ENCODE measurements at places on chromosomes 2 and 18.
A peak's percentile ranks its signal among the peaks of the same experiment; 100 is the strongest.

- no peak for DNase-seq
Observed at GRCh38 chr2:236628981-236629605, 59.5 kb downstream of the ACKR3 start.

- no peak for DNase-seq
Observed at GRCh38 chr2:179818546-179818945, 42.9 kb downstream of the ZNF385B start.

DNA sequence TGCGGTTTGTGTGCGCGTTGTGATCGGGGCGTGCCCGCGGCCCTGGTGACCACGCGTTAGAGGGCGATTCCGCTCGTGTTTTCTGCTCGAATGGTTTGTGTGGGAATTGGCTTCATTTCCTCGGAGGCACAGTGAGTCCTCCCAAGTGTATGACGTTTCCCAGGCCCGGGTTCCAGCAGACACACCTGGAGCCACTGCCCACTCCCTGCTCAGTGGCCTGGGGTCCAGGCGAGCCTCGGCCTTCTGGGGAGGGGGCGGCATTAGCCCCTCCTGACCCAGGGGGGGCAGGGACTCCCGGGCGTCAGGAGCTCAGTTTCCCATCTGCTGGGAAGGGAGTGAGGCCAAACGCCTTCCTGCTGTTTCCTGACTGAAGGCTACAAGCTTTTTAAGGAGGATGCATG is 92.1 kb downstream of the NFATC1 start:
- no peak for DNase-seq

DNA sequence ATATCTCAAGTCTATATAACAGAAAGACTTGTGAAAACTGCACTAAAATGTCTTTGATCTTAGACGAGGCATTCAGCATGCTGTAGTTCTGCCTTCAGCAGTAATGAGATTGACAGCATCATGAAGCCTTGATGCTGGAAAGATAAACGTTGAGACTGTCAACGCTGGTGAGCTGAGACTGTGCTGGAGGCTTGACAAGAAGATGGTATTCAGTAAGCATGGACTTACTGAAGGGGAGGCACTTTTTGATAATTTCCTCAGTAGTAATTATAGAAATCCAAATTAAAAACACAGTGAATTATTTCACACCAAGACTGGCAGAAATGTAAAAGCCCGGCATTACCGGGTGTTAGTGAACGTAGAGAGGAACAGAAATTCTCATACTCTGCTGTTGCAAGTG is 162.2 kb downstream of the CCBE1 start:
- DNase-seq, result no peak

DNA sequence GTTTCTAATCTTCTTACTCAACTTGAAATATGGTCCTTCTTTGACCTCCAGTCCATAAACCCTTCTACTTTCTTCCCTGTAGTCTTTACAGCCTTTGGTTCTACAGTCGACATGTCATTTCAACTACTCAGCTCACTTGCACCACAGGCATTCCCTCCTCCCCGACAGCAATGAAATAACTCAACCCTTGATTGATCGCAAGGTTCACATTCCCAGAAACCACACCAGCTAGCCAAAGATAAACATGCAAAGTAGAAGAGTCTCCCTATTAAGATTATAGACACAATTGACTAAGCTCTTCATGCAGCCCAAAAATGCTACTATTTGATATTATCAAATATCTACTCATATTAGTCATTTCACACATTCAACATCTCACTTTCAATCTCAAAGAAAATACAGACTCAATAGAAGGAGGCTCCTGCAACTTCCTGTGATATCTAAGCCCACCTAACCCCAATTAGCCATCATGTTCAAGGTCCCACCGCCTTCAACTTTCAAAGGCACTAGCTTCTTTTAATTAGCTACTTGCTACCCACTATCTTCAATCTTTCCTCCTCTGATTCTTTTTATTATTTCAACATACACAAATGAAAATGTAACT is 50.8 kb downstream of the RTTN start:
- DNase-seq, result no peak

DNA sequence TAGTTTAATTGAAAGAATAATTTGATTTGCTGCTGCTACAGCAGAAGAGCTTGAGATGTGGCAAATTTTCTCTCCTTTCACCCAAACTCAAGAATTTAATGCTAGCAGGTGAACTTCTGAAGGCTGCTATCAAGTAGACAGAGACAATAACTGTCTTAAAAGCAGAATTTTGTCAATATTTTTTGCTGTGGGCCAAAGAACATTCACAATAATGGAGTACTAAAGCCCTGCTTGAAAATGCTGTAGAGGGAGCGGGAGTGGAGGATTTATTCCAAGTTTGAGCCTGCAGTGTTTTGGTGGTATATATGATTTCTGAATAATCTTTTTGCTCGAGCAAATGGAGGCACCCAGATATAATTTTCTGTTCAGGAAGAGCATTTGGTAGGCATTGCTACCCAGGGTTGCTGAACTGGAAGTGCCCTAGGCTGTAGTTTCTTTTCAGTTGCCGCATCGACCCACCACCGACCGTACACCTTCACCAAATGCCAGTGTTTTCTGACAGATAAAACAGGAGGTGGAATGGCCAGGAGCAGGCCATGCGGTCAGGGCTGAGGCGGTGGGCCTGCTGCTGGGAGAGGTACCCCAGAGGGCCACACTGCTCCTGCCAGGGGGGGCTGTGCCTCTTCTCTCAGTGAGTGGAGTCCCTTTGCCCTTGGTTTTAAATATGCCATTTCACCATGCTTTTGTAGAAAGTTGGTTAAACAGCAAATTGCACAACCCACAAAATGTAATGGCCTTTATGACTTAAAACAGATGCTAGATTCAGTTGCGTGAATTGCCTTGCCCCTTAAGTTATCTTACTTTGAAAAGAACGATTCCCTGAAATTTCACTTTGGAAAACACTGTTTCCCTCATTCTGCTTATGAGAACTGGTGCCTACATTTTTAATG is 36.4 kb downstream of the TSHZ1 start:
- DNase-seq, result no peak

- DNase-seq, result no peak
Observed at GRCh38 chr2:235017441-235017840, 65.6 kb downstream of the SH3BP4 start.

DNA sequence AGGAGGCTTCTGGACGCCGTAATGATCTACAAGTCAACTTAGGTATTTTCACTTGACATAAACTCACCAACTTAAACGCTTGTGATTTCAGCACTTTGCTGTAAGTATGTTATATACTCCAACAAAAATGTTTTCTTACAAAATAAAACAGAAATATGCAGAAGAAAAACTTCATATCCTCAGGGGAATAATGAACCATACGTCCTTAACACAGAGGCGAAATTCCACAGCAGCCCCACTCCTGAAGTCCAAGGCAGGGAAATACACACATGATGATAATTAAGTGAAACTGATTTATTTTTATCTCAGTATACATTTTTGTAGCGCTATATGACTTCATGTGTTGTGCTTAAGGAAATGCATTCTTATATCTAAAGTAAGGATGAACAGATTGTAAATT is 335.4 kb upstream of the VWC2L start:
- no peak for DNase-seq

DNA sequence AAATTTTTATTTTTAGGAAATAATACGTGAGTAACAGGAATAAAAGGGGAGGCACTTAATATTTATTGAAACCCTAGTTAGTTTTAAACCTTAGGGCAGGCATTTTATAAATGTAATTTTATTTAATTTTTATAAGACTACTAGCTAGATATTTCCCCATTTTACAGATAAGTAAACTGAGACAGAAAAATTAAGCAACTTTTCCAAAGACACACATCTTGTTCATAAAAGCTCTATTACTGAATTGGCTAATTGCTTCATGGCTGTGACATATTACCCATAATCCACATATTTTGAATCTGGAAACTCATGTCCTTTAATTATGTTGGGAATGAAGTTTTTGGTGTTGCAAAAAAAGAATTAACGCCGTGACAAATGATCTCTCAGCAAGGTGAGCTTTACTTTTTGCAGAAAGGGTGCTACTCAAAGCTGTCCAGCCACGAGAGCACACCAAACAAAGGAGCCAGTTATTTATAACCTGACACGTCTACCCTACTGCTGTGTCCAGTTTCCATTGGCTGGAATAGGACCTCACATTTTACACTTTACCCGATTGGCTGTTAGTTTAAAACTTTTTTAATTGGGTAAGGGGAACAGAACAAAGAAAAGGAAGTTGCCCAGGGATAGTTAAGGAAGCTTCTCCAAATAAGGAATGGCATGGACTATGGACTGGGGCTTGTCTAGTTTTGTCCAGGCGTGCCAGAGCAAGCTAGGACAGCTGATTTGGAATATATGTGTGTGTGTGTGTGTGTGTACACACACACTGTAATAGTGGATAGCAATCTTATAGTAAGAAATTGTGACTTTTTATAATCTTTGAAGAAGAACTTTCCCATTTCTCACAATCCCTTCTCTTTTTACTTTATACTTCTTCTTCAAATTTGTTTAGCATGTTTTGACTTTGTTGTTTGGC is 54.2 kb downstream of the COMMD1 start:
- no peak for DNase-seq

DNA sequence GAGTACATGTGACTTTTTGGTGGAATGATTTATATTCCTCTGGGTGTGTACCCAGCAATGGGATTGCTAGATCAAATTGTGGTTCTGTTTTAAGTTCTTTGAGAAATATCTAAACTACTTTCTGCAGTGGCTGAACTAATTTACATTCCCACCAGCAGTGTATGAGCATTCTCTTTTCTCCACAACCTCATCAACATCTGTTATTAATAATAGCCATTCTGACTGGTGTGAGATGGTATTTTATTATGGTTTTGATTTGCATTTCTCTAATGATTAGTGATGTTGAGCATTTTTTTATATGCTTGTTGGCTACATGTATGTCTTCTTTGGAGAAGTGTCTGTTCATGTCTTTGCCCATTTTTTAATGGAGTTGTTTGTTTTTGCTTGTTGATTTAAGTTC is 267.4 kb upstream of the NT5C1B start:
- no peak for DNase-seq

DNA sequence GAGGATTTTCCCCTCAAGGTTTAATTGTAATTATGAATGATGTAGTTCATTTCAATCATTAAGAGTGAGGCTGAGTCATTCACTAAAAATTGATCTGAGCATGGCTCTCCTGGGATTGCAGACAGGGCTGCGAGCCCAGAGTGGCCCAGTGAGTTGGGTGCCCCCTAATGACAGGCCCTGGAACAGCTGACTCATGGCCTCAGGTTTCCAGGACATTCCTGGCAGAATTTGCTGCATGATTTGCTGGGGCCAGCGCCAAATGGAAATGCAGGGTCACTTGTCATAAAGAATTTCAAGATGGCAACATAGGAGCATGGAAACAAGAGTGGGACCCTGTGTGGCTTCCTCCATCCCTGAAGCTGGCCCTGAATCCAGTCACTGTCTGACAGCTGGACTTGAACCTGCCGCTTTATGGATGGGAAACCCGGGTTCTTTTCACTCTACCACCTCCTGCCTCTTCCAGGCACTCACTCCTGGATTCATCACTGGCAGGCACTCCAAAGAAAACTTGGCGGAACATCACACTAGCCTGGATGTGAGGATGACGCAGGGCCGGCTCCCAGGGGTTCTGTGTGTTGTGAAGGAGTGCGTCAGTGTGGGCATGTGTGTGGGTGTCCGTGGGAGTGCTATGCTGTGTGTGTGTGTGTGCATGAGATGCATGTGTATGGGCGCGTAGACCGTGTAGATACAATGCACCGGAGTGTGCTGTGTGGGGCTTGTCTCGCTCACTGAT is 15.2 kb downstream of the OTOF start:
- DNase-seq, result peak; percentile 33

DNA sequence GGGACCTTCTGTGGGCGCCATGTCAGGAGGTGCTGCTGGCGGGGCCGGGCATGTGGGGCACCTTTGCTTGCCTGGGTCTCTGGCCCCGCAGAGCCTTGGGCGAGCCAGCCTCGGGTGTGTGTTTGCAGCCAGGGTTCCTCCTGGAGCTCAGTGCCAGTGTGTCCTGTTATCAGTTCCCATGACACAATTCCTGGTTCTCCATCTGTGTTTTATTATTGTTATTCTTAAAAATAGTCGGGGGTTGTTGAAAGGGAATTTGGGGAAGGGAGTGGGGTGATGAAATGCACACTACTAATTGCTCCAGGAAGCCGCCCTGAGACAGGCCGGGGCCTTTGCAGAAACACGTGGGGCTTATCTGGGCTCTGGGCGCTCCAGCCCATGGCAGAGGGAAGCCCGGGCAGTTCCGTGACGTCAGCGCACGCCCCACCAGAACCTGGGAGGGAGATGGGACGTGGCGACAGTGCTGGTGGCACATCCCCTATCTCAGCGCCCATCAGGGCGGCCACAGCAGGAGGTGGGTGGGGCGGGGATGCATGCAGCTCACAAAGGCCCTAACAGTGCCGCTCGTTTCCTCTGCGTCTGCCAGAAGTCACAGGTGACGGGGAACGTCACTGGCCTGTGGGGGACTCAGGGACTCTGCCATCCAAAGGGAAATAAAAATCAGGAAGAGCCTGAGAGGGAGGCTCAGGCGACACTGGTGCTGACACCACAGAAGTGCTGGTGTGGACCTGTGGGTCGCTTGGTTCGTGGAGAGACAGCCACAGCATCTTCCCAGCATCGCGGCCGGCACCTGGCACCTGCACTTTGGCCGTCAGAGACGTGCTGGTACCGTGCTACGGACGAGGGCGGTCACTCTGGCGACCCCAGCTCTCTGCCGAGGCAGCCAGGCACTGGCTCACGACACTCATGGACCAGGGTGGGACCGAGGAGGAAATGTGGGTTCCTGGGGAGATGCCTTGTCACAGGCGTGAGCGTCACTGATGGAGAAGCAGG is 131.0 kb downstream of the NFATC1 start:
- no peak for DNase-seq

DNA sequence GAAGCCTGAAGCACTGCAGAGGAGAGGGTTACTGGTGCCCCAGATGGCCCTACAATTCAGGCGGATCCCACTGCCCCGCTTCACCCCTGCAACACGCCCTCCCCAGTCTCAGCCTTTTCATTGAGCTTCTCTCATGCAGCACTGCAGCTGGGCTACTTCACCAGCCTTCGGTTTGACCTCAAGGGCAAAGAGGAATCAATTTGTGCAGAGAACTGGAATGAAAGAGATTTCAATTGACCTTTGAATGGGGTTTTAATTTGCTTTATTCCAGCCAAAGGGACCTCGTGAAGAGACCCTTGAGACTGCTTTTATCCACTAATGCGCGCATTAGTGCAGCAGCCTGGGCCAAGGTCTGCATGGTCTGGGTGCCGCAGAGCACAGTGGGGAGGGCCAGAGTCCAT is 8.8 kb upstream of the POMC start:
- no peak for DNase-seq

Data from thyroid gland (tissue), 4 donors.